ENCODE measurements at places on chromosomes 3 and 15.

GRCh38 chr3:14352002-14352627 lies 50.3 kb upstream of the SLC6A6 start:
- peak; percentile 24 for DNase-seq

DNA sequence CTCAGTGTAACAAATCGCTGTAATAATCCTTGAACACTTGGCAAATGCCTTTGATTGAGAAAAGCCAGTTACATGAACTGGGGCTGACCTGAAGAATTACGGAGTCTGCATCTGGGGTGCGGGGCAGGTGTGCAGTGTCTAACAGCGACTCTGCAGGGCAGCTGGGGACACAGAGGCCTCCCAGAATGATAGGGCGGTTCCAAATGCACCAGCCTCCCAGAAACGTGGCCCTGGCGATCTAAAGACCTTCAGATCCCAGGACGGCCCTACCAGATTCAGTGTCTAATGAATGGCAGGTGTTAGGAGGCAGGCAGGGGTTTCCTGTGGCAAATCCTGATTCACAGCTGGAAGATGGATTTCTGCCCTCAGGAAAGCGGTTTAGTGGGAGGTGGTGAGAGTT lies 100.5 kb upstream of the RGMA start:
- DNase-seq, result no peak

GRCh38 chr3:16309558-16309957 lies 44.5 kb downstream of the OXNAD1 start:
- peak; percentile 32 for DNase-seq

- DNase-seq, result no peak
Observed at GRCh38 chr15:85044894-85045293, 63.2 kb downstream of the PDE8A start.

DNA sequence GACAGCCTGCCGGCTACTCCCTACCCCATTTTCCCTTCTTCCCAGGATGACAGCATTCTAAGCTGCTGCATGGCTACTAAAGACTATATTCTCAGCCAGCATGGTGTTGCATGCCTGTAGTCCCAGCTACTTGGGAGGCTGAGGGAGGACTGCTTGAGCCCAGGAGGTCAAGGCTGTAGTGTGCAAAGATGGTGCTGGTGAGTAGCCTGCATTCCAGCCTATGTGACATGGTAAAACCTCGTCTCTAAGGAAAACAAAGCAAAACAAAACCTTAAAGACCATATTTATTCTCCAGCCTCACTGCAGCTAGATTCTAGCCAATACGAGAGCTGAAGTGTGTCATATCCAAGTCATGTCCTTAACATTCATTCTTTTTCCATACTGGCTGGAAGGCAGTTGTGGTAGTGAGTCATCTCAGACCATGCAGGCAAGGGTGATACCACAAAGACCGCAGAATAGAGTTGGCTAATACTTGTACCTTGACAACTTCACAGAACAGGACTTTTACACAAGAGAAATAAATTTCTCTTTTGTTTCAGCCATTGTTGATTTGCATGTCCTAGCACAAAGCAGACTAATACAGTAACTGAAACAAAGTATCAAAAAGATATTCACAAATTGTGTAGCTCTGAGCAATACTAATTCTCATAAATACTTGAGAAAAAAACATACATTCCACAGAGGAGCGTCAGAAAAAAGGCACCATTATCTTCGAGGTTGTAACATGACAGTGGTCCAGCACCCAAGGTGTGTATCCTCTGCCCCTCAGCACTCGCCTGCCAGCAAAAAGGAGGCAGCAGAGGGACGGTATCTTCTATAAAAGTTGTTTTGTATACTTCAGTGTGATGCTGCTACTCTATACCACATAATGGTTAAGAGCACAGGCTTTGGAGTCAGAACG lies 14.8 kb downstream of the PBRM1 start:
- peak; percentile 100 for DNase-seq

DNA sequence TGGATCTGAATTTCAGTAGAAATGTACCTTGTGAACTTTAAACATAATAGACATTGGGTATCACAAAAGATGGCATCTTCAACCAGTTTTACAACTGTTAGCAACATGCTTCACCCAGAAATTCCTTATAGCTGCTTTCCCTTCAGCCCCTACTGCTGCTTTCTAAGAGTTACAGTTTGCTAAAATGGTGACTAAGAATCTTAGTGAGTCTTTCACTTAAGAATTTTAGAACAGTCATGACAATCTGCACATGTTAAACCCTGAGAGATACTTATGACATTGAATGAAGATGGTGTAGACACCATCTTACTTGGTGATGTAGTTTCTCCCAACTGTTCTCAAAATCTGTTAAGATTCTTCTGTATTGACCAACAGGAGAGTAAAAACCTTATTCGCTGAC lies 129.7 kb upstream of the UBE2E1 start:
- DNase-seq, result peak; percentile 34

- DNase-seq, result no peak
Observed at GRCh38 chr3:178275793-178276192, 260.4 kb upstream of the KCNMB2 start.

GRCh38 chr3:142088522-142088921 lies 60.8 kb downstream of the TFDP2 start:
- DNase-seq, result no peak

- no peak for DNase-seq
Observed at GRCh38 chr3:14096742-14097141, 27.9 kb downstream of the CHCHD4 start.

- DNase-seq, result peak; percentile 41
Observed at GRCh38 chr15:42084465-42085235, 9.7 kb downstream of the PLA2G4D start.

- no peak for DNase-seq
Observed at GRCh38 chr3:110711851-110712516, 359.6 kb upstream of the NECTIN3 start.

DNA sequence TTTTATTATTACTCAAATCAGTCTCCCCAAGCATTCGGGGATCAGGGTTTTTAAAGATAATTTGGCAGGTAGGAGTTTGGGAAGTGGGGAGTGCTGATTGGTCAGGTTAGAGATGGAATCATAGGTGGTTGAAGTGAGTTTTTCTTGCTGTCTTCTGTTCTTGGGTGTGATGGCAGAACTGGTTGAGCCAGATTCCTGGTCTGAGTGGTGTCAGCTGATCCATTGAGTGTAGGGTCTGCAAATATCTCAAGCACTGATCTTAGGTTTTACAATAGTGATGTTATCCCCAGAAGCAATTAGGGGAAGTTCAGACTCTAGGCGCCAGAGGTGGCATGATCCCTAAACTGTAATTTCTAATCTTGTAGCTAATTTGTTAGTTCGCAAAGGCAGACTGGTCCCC lies 20.6 kb upstream of the TRANK1 start:
- no peak for DNase-seq

DNA sequence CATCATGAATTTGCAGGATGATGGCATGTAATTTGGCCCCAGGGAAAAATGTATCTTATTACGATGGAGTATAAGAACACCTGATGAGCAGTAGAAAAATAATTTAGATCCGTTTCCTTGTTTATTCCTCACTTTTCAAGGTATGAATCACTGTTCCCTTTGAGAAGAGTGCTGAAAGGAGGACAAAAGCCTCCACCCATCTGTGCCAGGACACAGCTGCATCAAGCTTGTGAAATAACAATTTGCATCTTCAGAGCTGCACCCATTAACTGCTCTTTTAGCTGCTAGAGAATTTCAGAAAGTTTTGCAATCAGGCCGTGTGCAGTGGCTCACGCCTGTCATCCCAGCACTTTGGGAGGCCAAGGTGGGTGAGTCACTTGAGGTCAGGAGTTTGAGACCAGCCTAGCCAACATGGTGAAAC lies 9.6 kb downstream of the CLDND1 start:
- peak; percentile 87 for DNase-seq

DNA sequence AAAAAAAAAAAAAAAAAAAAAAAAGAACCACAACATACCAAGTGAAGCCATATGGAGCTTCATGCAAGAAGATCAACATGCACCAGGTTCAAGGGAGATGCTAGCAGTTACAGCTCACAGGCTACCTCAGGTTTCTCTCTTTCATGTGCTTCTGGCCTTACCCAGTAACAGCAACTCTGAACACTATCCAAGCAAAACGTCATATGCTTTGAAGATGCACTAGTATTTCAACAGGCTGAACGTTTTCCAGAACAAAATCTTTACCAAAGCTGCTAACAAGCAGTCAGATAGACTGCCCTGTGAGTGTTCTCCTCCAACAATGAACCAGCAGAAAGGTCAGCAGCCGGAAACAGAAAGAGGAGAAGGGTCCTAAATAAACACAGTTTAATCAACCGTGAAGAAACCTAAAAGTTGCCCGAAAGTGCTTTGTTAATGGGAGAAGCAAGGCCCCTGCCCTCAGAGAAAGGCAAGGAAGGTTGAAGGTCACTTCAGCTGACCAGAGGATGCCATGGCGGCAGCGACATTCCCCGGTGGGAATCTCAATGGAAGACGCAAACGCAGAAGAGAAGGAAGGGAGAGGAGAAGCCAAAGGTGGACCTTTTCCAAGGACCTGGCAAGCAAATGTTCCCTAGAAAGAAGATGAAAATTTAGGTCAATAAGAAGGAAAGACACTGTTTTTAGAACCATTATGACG lies 80.1 kb downstream of the CCNL1 start:
- DNase-seq, result no peak

DNA sequence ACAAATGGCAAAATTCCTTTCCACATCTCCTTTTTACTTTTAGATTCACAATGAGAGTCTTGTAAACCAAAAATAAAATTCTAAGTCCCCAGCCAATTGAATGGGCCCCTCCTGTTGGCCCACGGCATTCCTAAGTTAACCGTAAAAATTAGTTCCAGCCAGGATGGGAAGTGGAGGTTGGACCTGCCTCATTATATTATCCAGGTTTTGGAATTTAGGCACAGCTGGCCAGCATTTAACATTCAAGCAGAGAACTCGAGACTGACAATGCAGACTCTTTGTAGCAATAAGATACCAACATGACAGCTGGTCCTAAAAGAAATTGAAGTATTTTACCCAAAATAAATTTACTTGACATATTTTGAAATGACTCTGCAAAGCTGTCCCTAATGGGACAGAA lies 321.0 kb upstream of the NAALADL2 start:
- peak; percentile 11 for DNase-seq

- DNase-seq, result peak; percentile 25
Observed at GRCh38 chr3:5016211-5017161, 37.2 kb downstream of the BHLHE40 start.

DNA sequence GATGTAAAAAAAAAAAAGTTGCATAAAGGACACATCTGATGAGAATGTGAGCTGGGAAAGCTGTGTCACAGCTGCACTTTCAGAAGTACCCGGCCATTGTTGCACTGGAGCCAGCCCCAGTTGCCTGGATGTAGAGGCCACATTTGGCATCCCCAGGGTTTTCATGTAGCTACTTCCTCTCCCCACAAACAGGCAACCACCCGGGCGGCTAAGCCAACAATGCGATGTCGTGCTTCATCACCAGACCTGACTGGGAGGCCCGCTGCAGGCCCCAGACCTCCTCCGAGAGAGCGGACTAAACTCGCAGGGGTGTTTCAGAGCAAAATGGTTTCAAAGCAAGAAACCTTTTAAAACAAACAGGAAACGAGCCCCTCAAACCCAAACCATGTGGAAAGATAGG lies 142.3 kb downstream of the TMCO5A start:
- no peak for DNase-seq

DNA sequence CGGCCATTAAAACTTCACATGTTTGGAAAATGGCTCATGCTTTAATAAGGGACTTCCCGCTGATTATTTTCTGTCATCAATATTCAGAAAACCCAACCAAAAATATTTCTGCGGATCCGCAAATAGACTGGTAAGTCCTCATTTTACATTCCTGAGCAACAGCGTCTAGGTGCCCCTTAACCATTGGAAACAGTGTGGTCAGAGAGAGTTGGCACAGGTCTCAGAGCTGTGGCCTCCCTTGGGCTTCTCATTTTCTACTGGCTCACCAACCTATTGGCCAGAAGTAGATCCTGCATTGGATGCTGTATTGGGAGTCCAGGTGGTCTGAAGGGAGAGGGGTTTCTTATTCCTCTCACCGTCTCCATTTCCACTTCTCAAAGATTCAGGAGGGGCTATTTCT lies 348.1 kb upstream of the DCBLD2 start:
- DNase-seq, result no peak

DNA sequence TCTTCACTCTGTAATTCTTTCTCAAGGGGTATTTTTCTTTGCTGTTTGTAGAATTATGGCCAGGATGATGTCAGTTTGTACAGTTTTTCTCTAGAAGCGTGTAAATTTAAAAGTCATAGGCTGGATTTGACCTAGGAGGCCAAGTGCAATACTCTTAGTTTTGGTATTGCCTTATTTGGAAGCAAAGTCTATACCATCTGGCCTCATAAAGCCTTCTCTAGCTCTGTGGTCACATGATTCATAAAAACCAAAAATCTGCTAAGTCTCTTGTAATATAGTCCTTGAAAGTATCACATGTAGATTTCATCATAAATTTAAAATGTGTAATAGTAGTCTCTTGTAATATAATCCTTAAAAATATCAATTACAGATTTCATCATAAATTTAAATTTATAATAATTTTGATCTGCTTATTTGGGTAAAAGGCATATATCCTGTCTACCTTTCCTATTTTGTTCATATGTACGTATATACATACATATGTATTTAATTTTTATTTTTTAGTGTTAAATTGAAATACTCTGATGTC lies 25.6 kb downstream of the TEX9 start:
- peak; percentile 48 for DNase-seq

GRCh38 chr15:68817304-68818065 lies 3.2 kb downstream of the ANP32A start:
- DNase-seq, result peak; percentile 48

GRCh38 chr3:25454005-25454927 lies 26.2 kb downstream of the RARB start:
- peak; percentile 15 for DNase-seq

DNA sequence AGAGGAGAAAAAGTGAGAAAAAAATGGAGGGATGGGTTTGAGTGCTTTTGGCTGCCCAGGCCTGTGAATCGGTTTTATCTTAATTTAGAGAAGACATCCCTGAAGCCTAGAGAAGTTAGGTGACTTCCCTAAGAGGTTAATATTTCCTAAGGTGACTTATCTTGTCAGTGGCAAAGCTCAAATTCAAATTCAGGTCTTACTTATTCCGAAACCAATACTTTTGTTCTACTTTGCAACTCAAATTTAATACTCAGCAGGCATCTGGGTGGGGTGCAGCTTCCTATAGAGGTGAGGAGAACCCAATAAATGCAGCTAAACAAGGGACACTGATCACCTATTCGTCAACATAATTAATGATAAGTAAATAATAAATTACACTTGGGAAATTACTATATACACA lies 54.9 kb upstream of the MYRIP start:
- DNase-seq, result no peak

DNA sequence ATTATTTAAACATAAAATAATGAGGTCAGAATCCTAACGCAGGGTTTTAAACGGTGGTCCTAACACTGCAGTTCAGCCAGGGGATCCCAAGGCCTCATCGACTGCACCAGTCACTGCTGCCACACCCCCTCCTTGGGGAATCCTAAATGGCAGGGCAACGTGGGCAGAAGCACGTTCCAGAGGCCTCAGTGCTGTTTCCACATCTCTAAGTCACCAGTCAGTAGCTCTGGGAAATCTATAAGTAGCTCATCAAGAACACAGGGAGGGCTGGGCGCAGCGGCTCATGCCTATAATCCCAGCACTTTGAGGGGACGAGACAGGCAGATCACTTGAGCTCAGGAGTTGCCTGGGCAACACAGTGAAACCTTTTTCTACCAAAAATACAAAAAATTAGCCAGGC lies 47.5 kb downstream of the PRTG start:
- peak; percentile 14 for DNase-seq

- peak; percentile 96 for DNase-seq
Observed at GRCh38 chr15:67024314-67024997, 40.9 kb upstream of the SMAD3 start.
